ENCODE measurements at places on chromosomes 1 and 21.

- no peak for DNase-seq
These were observed 39.0 kb upstream of the RUNX3 start for GRCh38 chr1:24968941-24969585.

DNA sequence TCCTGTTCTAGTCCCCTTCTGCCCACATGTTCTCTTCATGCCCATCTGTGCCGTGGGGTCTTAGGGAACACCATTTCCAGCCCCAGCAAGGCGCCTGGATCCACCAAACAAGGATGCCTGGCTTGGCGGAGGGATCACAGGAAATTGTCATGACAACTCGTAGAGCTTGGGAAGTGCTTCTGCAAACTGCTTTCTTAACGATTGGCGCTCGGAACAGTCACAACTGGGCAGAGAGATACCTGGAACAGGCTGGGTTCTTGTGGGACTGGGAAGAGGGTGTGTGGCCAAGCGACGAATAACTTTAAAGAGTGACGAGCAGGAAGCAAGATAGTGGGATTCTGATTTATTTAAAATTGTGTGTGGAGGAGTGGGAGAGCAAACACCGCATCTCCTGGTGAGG lies 329.8 kb downstream of the RPS6KC1 start:
- DNase-seq, result no peak

- DNase-seq, result no peak
These were observed 119.7 kb downstream of the UCHL5 start for GRCh38 chr1:192939440-192939839.

- DNase-seq, result no peak
These were observed 144.4 kb upstream of the USP24 start for GRCh38 chr1:55359611-55360010.

DNA sequence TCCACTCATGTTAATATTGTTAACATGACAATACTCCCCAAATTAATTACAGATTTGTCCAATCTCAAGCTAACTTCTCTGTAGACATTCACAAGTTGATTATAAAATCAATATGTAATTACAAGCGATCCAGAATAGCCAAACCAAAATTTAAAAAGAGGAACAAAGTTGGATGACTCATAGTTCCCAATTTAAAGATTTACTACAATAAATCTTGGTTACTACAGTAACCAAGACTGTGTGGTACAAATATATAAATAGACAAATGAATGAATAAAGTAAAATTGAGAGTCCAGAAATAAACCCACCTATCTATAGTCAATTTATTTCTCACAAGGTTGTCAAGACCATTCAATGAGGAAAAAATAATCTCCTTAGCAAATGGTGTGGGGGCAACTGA lies 7.1 kb upstream of the KRTAP10-4 start:
- DNase-seq, result no peak

GRCh38 chr1:16212251-16212961 lies at the start of gene ARHGEF19:
Gene ARHGEF19 (minus strand): TSS chr1:16212652. CDS start chr1:16209054, 3,598 bp downstream.
- DNase-seq, result no peak

Data from CD4-positive, alpha-beta T cell treated with Interleukin-21 for 1 hour (primary cell).